Endothelial cell of umbilical vein (primary cell): ENCODE measurements at places on chromosomes 5 and 9. TPM values are rescaled to one million over a fixed set of nuclear protein-coding genes. Genes with fewer than 3 reads are reported as not detected.

The HAPLN1 gene
- total RNA-seq = not detected in 2 replicates

The DBH gene
- total RNA-seq = not detected in 2 replicates

The CAMK2A gene
- total RNA-seq = not detected in 2 replicates

The BSPRY gene
- not detected in 2 replicates for total RNA-seq

The PAEP gene
- not detected in 2 replicates for total RNA-seq

The NR2F1-AS1 gene
- 13.8 and 15.2 TPM in 2 replicates for total RNA-seq

The SLC34A3 gene
- not detected in 2 replicates for total RNA-seq

The ADAMTS13 gene
- 1.4 and 2.5 TPM in 2 replicates for total RNA-seq

The LHFPL2 gene
- 26.8 and 36.3 TPM in 2 replicates for total RNA-seq

The FSTL4 gene
- total RNA-seq = 0.07 TPM in 1 of 2 replicates, not detected in the other

The OGN gene
- not detected in 2 replicates for total RNA-seq

The CDH9 gene
- not detected in 2 replicates for total RNA-seq

The ANKRD18A gene
- 0.21 TPM in 1 of 2 replicates, not detected in the other for total RNA-seq

The SPINK4 gene
- total RNA-seq = not detected in 2 replicates

The PCDHB14 gene
- total RNA-seq = 0.55 and 1.0 TPM in 2 replicates

The POLK gene
- total RNA-seq = 22.1 and 27.3 TPM in 2 replicates
